ENCODE measurements at places on chromosomes 4 and X.

DNA sequence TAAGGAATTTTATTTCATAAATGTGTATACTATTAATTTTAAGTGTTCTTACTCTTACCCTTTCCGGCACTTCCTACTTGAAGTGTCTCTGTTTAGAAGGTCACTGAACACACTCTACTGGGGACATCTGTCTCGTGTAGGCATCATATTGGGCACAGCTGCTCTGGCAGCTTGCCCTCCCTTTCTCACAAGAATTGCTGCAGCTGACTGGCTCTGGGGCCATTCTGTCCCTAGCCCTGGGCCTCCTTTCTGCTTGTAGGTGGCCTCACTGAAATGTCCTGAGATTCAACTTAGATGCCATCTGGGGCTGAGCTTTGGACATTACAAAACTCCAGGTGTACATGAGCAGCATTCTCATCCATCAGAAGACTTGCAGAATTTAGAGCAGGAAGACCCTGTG lies 49.6 kb downstream of the SMAD1 start:
- no peak for DNase-seq

DNA sequence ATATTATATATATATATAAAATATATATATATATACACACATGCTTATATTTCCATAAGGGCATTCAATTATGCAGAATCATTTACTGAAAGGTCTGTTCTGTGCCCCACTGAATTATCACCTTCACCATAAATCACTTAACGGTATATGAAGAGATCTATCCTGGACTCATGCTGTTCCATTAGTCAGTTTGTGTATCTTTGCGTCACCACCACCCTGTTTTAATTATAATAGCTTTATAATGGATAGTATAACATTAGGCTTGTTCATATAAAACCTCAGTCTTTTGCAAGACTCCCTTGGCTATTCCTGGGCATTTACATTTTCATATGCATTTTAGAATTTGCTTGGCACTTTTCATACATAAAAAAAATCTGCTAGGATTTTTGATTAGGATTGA lies 19.1 kb downstream of the WDR17 start:
- DNase-seq: no peak

DNA sequence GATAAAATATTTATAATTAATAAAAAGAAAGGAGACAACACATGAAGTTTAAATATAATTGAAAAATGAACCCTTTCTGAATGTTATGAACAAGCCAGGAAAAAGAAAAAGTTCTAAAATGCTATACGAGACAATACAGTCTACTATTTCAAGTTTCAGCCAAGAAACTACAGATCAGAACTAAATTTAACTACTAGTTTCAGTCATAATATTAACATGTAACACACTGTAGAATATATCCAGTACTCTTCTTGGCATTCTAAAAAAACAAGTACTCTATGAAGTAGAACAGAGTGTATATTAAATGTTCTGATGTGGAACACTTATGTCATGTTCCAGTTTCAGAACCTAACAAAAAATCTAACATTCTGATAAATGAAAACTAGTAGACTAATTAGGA lies 679.7 kb downstream of the FAT4 start:
- DNase-seq: no peak

DNA sequence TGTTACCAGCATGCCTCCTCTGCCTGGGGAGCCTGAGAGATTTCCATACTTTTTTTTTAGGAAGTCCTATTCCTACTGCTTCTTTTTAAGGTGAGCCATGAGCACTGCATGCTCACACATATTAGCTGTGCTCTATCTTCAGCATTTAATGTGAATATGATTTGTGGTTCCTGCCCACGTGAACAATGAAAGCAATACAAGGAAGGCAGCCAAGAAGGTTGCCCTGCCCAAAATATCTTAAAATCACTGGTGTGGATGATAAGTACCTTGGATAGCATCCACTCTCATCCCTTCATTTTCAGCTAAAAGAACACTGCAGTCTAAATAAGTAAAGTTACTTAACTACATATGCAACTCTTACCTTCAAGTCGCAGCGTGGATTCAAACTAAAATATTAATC lies 607.5 kb downstream of the PACRGL start:
- no peak for DNase-seq

- DNase-seq: no peak
Measured at GRCh38 chrX:91414713-91415112, 19.9 kb upstream of the PABPC5 start.

Data from activated T-cell treated with anti-CD3 and anti-CD28 coated beads, Interleukin-2, amount 50 U/mL, for 48 hours (primary cell).